NCI-H510A (cell line): ENCODE measurements at places on chromosomes 3 and 15.

DNA sequence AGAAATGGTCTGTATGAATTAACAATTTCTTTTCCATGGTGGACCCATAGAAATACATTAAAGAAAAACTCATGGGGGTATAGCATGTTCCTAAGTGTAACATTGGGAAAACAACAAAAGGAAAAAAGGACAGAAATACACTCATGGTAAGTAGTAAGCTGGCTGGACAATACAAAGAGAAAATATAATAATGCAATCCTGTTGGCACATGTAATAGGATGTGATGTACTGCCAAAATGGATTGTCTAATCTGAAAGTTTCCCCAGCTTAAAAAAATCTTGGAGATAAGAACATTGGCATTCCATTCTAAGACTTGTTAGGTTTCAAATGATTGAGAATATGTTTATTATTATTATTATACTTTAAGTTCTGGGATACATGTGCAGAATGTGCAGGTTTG lies 128.1 kb downstream of the MBNL1 start:
- DNase-seq = no peak

GRCh38 chr3:195007151-195007550 lies 263.8 kb downstream of the XXYLT1 start:
- no peak for DNase-seq

GRCh38 chr15:85766001-85766831 lies 28.5 kb downstream of the KLHL25 start:
- no peak for DNase-seq

DNA sequence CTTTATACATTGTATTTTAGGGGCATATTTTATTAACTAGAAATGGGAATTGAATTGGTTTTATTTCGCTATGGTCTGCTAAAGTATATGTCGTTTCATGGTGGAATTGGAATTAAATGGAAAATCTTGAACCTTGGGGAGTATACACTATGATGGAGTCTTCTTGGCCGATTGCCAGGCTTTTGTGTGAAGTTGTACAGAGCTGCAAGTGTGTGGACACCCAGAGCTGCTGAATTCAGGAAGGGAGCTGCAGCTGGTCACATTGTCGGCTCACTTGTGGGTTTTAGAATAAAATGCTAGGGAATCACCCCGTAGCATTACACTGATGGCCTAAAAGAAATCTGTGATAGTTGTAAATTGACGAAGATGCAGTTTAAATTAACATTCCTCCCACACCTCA lies 35.1 kb downstream of the USP3 start:
- peak; percentile 20 for DNase-seq

- DNase-seq = no peak
Measured at GRCh38 chr3:150227839-150228238, 180.3 kb upstream of the TSC22D2 start.

DNA sequence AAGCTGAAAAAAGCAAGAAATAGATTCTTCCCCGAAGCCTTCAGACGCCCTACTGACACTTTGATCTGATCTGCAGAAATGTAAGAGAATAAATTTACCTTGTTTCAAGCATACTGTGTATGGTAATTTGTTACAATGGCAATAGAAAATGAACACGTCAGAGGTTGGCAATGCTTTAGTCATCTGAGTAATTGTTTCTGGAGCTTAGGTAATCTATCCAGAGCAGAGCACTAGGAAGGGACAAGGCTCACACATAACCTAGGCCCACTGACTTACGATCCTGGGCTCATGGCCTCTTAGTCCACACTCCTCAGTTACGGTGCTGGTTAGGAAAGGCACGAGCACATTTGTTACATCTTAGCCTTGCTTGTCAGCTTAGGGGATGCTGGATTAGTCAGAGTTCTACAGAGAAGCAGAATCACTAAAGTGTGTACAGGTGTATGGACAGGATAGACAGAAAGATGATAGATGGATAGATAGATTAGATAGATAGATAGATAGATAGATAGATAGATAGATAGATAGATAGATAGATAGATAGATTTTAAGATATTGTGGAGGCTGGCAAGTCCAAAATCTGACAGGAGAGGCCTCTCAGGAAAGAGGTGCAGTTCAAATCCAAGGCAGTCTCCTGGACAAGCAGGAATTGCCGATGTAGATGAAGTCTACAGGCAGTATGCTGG lies 46.8 kb upstream of the TBC1D23 start:
- no peak for DNase-seq
